Naive B cell (primary cell): ENCODE measurements at places on chromosomes 2 and 18.

GRCh38 chr2:8203364-8203763 is 478.5 kb upstream of the ID2 start:
- no peak overlapping the region for H3K4me3 ChIP-seq
- peak overlapping the region; percentile 33 for H3K27ac ChIP-seq
- no peak for DNase-seq
- peaks cover 26% of the 10 kb centered on the region for H3K36me3 ChIP-seq
- no peaks in the 10 kb centered on the region for H3K4me1 ChIP-seq

DNA sequence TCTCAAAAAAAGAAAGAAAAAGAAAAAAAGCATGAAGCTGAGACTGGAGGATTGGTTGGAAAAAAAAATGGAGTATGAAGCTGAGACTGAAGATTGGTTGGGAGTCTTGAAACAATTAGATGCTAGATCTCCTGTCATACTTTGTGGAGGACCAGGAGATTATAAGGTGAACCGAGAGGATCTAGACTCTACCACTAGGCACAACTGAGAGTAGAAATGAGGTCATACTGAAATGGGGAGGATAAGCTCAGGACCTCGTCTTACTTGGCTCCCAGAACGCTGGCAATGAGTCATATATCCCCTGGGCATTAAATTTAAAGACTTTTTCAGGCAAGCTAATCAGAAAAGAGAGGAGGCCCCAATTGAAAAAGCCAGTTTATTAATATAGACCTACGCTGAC is 3.3 kb upstream of the ORC2 start:
- no peaks in the 10 kb centered on the region for H3K27me3 ChIP-seq
- no peak for DNase-seq
- no peaks in the 10 kb centered on the region for H3K36me3 ChIP-seq
- H3K4me3 ChIP-seq: no peak overlapping the region

GRCh38 chr18:27922780-27923179 is 254.2 kb downstream of the CDH2 start:
- no peaks in the 10 kb centered on the region for H3K27me3 ChIP-seq
- no peak overlapping the region for H3K27ac ChIP-seq
- H3K36me3 ChIP-seq: no peaks in the 10 kb centered on the region
- H3K4me1 ChIP-seq: no peaks in the 10 kb centered on the region

GRCh38 chr18:79367989-79368388 is 27.7 kb upstream of the NFATC1 start:
- H3K4me3 ChIP-seq: no peak overlapping the region
- peaks cover 32% of the 10 kb centered on the region for H3K36me3 ChIP-seq
- H3K27me3 ChIP-seq: no peaks in the 10 kb centered on the region
- H3K4me1 ChIP-seq: peaks cover 22% of the 10 kb centered on the region
- no peak for DNase-seq

DNA sequence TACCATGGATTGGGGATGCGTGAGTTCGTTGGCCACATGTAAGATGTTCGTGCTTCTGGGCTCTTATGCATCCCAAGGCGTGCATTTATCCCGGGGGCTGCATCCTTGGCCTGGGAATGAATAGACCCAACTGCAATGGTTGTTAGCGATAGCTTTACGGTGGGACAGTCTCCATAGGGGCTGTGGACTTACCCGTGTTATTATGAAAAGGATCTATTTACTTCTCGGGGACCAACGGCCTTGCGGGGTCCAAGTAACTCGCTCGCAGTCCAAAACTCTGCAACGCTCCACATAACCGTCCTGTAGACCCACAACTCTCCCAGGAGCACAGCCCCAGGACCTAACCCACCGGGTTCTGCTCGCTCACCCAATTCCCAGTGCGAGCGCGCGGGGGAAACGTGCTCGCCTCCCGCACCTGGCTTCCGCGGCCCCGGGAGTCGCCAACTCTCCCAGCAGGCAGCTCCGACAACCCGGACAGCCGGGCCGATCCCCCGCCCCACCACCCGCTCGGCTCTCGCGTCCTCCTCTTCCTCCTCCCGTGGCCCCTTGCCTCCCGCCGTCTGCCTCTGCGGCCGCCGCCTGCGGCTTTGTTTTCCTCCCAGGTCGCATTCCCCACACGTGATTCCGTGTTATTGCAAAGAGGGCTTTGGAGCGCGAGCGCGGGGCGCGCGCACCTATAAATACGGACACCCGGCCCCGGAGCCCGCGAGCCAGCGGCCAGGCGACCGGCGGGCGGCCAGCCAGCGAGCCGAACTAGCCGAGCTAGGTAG is at the start of gene CABLES1:
TSS of gene CABLES1 (plus strand) at position 706 of the 770 bp plus-strand sequence. CDS start 278 bp downstream, outside the sequence.
- DNase-seq: peak; percentile 33
- peaks cover 32% of the 10 kb centered on the region for H3K27me3 ChIP-seq
- peaks cover 26% of the 10 kb centered on the region for H3K4me1 ChIP-seq
- H3K27ac ChIP-seq: peak within 1 kb of the TSS; percentile 42
- no peaks in the 10 kb centered on the region for H3K36me3 ChIP-seq

DNA sequence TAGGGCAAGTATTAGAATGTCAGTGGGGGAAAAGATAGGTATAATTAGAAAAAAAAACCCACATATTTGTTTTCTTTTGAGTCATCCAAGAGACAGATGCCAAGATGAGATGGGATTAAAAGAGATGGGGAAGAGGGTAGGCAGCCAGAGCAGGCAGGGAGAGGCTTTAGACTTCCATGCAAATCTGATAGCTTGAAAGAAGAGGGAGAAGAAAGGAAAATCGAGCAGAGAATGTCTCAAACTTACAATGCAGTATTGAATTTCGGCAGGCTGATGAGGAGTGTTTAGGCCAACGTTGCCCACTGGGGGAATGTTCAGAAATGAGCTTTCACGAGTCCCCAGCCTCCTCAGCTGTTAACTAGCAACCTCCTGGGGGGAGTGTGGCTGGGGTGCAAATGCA is 91.3 kb downstream of the SPATS2L start:
- no peaks in the 10 kb centered on the region for H3K36me3 ChIP-seq
- no peak overlapping the region for H3K4me3 ChIP-seq
- no peak for DNase-seq
- H3K4me1 ChIP-seq: no peaks in the 10 kb centered on the region
- H3K27me3 ChIP-seq: peaks cover 8% of the 10 kb centered on the region

GRCh38 chr2:209767316-209767715 is 4.3 kb upstream of the UNC80 start:
- peaks cover 4% of the 10 kb centered on the region for H3K4me1 ChIP-seq
- no peak overlapping the region for H3K27ac ChIP-seq
- no peaks in the 10 kb centered on the region for H3K36me3 ChIP-seq
- no peak for DNase-seq

DNA sequence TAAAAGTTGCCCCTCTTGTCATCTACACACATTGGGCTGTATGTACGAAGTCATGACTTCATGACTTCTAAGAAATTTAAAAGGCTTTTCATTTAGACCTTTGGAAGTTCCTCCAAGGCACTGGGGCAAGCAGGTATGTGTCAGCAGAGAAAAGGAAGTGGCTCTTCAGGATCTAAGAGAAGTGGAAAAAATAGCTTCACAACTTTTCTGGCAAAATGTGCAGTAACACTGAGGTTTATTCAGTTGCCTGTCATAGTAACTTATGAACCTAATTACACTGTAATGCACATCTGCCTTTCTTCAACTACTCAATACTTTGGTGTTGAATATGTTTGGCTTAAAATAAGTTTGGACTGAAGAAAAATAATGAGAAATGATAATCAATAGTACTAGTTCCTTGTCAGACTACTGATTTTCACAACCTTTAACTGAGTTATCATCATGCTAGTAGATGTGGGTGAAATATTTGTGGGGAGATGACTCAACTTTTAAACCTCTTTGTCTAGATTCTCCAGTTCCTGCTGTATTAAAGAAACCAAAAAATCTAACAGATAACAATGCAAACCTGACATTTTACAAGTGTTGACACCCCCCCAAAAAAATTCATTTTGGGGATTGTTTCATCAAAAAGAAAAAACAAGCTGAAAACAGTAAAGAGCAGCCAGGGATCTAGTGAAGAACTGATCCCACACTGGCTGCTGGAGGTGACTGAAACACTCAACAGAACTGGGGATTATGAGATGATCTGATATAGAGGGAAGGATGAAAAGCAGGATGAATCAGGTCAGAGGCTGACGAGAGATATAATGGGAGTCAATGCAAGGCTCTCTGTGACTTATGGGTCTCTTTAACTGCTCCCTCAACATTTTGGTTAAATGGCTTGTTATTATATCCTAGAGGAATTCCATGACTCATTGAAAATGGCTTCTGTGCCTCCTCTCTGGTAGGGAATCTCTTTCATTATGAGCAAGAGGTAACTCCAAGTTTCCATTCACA is 84.6 kb downstream of the COLEC12 start:
- no peaks in the 10 kb centered on the region for H3K27me3 ChIP-seq
- H3K4me1 ChIP-seq: no peaks in the 10 kb centered on the region
- H3K36me3 ChIP-seq: no peaks in the 10 kb centered on the region
- no peak overlapping the region for H3K27ac ChIP-seq
- no peak overlapping the region for H3K4me3 ChIP-seq

- H3K4me3 ChIP-seq: no peak overlapping the region
- no peaks in the 10 kb centered on the region for H3K4me1 ChIP-seq
- DNase-seq: no peak
- no peaks in the 10 kb centered on the region for H3K27me3 ChIP-seq
- H3K36me3 ChIP-seq: no peaks in the 10 kb centered on the region
Observed at GRCh38 chr2:181143790-181144300, 163.4 kb downstream of the UBE2E3 start.

DNA sequence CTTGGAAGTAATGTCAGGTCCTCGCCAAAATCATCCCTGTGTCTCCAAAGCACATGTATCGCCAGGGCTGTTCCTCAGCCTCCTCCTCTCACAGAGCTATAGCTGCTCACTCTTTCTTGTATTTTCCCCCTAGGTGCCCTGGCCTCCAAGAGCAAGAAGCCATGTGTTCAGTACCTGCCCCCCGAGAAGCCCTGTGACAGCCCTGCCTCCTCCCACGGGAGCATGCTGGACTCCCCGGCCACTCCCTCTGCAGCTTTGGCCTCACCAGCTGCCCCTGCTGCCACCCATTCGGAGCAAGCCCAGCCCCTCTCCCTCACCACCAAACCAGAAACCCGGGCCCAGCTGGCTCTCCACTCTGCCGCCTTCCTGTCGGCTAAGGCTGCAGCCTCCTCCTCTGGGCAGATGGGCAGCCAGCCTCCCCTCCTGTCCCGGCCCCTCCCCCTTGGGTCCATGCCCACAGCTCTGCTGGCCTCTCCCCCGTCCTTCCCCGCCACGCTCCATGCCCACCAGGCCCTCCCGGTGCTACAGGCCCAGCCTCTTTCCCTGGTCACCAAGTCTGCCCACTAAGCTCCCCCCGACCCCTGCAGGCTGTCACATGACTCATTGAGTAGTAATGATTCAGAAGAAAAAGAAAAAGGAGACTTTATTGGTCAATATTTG is 18.8 kb downstream of the TGOLN2 start:
- H3K27me3 ChIP-seq: peaks cover 6% of the 10 kb centered on the region
- H3K27ac ChIP-seq: peak overlapping the region; percentile 95
- no peak for DNase-seq
- no peaks in the 10 kb centered on the region for H3K36me3 ChIP-seq

DNA sequence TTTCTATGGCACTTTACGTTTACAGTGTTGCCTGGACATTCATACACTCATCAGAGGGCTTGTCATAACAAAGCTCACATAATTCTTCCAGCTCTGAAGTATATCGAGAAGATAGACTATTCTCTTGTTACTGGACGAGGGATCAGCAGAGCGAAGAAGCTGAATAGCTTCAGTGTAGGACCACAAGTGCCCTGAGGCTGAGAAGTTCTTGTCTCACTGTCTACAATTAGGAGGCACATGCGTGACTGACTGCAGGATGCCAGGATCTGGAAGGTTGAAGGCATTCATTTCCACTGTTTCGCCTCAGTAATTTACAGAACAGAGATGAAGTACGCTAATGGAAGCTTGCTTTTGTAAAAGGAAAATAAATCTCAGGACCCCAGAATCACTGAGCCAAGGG is 9.6 kb downstream of the SH3YL1 start:
- no peak overlapping the region for H3K4me3 ChIP-seq
- DNase-seq: no peak
- no peak overlapping the region for H3K27ac ChIP-seq

DNA sequence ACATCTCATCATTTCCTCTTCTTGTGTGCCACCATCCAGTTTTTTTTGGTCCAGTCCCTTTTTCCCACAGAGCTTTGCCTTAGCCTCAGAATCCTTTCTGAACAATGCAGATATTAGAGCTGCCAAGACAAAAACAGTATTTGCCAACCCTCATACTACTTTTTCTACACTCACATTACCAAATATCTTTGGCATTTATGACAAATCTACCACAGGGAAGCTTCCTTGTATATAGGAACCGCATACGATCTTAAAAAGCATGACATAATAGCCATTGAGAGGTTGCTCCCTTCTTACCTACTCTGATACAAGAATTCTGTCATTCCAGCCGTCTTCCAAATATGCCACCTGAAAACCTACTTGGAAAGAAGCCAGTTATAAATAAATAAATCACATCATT is 9.4 kb downstream of the ZNF24 start:
- H3K4me1 ChIP-seq: peaks cover 16% of the 10 kb centered on the region
- H3K4me3 ChIP-seq: no peak overlapping the region
- no peak overlapping the region for H3K27ac ChIP-seq

DNA sequence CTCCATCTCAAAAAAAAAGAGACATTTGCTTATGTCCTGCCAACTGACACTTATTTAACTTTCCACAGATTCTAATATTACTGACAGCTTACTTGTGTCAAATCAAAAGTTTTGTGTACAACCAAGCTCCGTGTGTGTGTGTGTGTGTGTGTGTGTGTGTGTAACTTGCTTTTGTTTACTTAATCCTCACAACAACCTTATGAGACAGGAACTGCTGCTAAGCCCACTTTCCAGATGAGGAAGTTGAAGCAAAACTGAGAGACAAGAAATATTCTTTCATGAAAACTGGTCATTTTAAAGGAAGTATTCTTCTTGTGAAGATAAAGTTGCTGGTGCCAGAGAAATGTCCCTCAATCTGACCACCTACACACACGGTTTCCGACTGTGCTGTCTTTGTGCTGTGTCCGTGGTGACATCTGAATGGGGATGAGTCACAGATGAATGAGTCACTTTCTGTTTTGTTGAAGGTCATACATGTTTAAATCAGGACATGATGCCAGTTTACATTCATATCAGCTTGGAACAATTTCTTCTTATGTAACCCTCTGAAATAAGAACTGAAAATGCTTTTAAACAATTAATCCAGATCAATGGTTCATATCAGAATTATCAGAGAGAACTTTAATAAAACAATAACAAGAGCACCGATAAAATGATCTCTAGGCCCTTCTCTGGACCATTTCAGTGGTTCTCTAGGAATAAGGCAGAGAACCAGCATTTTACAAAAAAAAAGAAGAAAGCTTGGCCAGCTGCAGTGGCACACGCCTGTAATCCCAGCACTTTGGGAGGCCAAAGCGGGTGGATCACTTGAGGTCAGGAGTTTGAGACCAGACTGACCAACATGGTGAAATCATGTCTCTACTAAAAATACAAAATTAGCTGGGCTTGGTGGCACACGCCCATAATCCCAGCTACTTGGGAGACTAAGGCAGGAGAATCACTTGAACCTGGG is 95.5 kb downstream of the THNSL2 start:
- H3K4me3 ChIP-seq: no peak overlapping the region
- no peak for DNase-seq
- H3K36me3 ChIP-seq: no peaks in the 10 kb centered on the region
- H3K27me3 ChIP-seq: peaks cover 22% of the 10 kb centered on the region
- H3K4me1 ChIP-seq: no peaks in the 10 kb centered on the region
